ENCODE measurements at places on chromosomes 7 and 10.
A peak's percentile ranks its signal among the peaks of the same experiment; 100 is the strongest.

DNA sequence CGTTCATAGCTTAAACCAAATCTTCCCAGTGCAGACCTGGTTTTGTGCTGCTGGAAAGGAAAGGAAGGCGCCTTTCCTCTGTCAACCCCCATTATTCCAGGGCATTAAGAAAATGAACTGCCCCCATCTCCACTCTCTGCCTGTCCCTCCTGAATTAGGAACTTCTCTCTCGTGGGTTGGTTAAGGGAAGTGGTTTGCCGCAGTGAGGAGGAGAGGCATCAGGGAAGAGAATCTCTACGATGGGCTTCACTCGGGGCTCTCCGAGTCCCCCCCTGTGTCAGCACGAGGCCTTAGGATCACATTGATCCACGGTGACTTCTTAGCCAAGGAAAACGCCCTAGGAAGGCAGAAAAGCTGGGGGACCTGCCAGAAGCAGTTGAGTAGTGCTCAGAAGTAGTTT, 53.9 kb upstream of the LYZL2 start:
- DNase-seq: no peak

- no peak for DNase-seq
Observed at GRCh38 chr7:157793087-157793353, 456.2 kb downstream of the DNAJB6 start.

DNA sequence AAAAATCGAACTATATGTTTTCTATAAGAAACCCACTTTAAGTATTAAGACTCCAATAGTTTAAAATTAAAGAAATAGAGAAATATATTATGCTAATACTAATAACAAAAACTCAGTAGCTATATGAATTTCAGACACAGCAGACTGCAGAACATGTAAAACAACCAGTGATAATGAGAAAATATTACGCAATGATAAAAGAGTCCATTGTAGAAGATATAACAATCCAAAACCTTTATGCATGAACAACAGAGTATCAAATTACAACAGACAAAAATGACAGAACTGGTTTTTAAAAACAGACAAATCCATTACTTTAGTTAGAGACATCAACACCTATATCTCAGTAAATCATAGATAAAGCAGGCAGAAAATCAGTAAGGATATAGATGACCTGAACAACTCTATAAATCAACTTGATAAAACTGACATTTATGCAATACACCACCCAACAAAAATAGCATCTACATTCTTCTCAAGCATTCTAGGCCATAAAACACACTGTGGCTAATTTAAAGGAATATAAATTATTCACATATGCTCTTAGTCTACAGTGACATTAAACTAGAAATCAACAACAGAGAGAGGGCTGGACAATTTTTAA, 669.5 kb upstream of the GHITM start:
- no peak for DNase-seq

DNA sequence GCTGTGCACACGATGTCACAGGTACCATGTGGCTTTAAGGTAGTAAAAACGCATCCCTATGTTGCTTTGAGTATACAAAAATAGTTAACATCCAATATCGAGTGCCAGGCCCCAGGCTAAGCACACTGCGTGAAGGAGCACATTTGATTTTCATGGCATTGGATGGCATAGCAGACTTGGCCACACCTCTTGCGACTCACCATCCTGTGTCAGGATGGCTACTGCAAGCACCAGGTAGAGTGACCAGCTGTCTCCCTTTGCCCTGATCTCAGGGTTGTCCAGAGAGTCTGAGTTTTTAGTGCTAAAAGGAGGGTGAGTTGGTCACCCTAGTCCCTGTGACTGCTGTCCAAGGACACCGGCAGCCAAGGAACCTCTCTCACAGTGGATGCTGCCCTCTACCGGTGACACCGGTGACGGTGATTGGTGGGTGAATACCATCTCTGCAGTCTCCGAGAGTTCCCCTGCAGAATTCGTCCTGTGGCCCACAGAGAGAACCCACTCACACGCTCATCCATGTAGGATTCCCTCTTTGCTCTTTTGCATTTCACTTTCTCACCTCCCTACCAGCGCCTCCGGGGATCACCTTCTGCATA, 76.1 kb downstream of the BICC1 start:
- no peak for DNase-seq

GRCh38 chr10:95434583-95434982, 126.6 kb downstream of the SORBS1 start:
- no peak for DNase-seq

DNA sequence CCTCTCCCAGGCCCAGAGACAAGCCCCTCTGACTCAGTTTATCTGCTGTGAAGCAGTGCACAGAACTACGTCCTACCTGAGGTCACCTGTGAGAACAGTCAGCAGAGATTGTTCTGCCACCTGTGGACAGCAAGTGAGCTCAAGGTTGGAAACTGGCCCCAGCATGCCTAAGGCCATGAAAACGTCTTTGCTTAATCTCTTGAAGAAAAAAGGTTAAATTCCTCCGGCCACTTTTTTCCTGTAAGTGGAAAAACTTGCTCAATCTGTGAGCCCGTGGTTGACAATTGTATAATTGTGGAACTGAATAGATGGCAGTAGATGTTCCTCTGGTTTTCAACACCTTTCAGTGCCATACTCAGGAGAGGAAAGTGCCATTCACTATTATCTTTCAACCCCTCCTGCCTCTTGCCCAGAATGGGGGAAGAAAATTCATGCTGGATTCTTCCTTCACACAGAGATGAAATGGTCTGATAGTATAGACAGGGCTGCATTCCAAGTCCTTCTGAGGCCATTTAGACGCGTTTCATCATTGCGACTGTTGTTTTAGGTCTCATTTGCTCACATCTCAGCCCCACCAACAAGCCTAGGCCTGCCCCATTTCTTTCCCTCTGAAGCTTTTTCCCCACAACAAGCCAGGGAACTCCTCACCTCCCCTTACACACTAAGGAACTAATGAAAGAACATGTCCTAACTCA, 292.9 kb downstream of the FZD1 start:
- DNase-seq: no peak

GRCh38 chr7:39265641-39266591, 288.2 kb downstream of the POU6F2 start:
- no peak for DNase-seq

GRCh38 chr10:58268454-58268945, 462 bp upstream of the CISD1 start:
- no peak for DNase-seq

- DNase-seq: peak; percentile 76
Observed at GRCh38 chr10:33355274-33355673, 20.8 kb upstream of the NRP1 start.

GRCh38 chr7:127678947-127679346, 27.0 kb downstream of the SND1 start:
- DNase-seq: no peak

- DNase-seq: no peak
Observed at GRCh38 chr7:44286182-44286617, 39.2 kb downstream of the CAMK2B start.

- no peak for DNase-seq
Observed at GRCh38 chr10:23174074-23174976, 17.8 kb upstream of the PTF1A start.

- no peak for DNase-seq
Observed at GRCh38 chr7:134739362-134739761, 40.1 kb upstream of the CALD1 start.

- no peak for DNase-seq
Observed at GRCh38 chr7:103391976-103392375, 44.5 kb downstream of the PSMC2 start.

DNA sequence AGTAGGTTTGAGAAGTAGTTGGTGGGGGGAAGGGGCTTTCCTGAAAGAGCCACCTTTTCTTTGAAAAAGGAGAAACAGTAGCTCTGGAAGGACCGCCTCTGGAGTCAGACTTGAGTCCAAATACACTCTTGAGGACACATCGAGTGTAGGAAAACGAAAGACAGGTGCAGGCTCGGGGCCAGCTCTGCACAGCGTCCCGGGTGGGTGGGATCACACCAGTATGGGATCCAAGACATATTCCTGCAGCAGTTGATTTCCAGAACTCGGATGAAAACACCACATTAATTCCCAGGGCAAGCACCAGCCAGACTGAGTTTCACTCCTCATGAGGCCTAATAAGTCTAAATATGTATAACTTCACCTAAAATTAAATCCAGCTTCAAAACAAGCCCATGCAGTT, 61.4 kb downstream of the ASB13 start:
- DNase-seq: no peak

- DNase-seq: no peak
Observed at GRCh38 chr10:133592716-133593115, 27.3 kb upstream of the SYCE1 start.

- DNase-seq: peak; percentile 70
Observed at GRCh38 chr7:3068530-3068929, 24.9 kb upstream of the CARD11 start.

- no peak for DNase-seq
Observed at GRCh38 chr10:54065106-54065505, 735.9 kb downstream of the PCDH15 start.

DNA sequence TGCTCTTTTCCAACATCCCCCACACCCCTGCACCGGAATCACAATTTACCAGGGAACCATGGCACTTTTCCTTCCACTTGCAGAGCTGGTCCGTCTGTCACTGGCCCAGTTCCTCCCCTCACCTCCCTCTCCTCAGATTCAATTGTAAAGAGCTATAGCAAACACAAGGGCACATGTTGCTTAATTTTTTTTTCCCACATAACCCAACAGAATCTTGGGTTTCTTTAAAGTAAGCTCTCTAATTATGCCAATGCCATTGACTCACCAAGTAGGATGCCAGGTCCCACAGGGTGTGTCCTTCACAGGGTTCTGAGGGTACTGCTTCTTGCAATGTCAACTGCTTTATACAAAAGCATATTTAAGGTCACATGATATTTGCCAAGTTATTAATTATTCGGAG, 262.2 kb downstream of the AUTS2 start:
- no peak for DNase-seq

DNA sequence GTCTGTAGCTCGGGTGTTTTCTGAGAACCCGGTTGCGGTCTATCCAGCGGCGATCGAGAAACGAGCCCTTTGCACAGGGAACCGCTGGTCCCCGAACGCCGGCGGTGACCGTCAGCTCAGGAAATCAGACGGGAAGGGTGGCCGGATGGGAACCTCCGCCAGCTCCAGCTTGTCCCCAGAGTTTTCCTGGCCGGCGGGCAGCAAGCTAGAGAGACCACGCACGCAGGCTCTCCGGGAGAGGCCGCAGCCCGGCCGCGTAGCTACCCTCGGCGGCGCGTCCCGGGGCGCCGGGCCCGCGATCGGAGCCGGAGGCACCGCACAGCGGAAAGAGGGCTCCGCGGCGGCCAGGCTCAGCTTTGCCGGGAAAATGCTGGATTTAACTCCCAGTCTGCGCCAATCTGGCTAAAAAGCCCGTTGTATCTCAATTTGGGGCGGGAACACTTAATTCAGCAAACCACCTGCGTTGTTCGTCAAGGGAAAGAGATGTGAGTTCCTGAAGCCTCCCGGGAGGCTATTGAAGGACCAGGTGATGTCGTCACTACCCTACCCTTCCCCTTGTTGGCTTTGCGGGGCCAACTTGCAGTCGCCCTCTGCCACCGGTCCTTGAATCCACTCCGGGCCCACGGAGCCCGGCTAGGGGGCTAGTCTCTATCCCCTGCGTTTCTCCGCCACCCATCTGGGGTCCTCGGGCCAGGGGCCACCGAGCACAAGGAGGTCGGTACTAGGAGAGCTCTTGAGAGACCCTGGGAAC, 859 bp upstream of the CH25H start:
- no peak for DNase-seq

DNA sequence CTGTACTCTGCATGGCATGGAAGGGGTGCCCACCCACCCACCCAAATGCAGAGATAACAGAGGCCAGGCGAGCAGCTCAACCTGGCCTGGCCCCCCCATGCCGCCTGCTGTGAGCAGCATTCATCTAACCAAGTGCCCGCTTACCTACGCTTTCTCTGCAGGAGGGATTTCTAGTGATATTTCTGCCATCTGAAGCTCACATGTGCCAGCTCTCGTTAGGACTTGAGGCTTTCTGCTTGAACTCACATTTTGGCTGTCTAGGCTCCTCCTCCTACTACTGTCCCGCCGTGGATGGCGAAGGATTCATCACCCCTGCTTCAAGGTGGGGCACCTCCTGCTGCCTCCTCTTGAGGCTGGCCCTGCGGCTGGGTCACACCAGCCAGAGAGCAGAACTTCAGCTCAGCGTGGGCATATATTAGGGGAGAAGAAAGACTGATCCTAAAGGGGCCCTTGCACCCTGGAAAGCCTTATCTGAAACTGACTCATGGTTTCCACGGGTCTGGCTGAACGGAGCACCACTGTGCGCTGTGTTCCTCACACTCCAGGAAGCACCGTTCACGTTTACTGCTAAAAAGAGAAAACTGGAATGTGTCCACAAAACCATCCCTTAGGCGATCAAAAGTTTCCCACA, 45.5 kb downstream of the CTBP2 start:
- DNase-seq: no peak

DNA sequence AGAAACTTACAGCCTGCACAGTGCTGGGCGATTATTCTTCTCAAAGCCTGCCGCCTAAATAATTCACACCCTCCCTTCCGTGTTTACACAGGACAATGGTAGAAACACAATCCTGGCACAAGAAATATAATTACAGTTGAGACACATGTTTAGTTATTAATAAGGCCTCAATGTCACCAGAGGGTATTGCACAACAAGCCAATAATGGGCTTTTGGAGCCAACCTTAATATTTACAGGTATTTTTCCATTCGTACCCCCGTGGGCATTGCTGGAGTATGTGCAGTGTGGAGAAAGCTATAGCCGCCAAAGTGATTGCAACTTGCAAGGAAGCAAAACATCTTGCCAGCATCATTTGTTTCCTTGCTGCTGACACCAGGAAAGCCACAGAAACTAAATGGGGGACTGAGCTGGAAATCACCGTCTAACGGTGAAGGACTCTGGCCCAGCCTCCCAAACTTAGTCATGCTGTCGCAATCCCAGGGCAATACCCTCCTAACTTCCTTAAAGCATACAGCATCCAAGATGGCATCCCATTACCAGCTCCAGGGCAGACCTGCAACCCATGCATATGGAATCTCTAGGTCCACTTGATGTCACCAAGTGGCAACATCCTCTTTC, 8.6 kb downstream of the CALN1 start:
- no peak for DNase-seq

DNA sequence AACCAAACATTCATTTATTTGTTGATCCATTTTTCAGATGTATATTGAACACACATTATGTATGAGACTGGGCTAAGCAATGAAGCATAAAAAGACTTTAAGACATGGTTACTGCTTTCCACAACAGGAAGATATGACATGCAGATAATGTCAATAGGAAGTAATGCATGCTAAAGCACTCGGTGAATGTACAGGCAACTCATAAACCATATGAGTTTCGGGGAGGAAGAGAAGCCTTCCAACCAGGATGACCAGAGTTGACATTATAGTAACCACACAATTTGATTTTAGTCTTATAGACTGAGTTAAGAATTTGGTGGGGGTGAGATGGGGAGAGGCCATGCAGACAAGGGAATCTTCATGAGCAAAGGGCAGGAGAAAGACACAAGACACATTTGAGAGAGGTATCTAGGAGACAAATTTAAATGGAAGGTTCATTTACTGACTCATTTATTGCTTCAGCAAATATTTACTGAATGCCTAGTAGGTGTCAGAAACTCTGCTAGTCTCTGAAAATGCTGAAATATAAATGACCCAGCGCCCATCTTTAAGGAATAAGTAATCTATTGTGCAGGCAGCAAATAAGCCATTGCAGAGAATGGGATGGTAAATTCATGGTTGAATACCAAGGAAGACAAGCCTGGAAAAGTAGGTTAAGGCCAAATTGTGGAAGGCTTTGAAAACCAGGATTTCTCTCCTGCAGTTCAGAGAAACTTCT, 19.0 kb upstream of the SLK start:
- no peak for DNase-seq

Measured in pons (tissue), 1 donor.